ENCODE measurements at places on chromosomes 6 and 20.

DNA sequence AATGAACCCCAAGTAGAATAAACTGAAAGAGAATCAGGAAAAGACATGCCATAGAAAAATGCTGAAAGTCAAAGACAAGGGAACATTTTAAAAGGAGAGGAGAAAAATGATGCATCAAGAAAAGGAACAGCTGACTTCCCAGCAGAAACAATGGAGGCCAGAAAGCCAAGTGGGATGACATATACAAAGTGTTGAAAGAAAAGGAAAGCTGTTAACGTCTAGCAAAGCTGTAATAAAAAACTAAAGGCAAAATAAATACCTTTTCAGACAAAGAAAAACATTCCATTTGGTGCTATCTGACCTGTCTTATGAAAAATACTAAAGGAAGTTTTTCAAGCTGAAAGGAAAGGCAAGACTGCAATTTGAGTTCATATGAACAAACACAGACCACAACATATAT is 34.1 kb upstream of the PDE10A start:
- DNase-seq, result no peak

DNA sequence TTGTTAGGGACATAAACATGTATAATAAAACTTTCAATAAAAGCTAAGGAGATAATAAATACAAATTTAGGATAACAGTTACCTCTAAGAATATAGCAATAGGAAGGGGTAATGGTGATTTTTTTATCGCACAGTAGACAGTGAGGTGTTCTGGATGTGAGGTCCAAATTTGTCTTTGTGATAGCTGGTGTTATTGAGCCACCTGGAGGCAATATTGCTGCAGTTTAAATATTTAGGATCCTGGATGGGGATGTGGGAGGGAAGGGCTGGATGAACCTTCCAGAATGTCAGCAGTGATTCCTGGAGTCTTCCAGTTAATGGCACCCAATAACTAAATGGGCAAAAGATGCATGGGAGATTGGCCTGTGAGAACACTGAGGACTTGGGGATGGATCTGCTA is 13.9 kb downstream of the DEFB123 start:
- DNase-seq, result no peak

DNA sequence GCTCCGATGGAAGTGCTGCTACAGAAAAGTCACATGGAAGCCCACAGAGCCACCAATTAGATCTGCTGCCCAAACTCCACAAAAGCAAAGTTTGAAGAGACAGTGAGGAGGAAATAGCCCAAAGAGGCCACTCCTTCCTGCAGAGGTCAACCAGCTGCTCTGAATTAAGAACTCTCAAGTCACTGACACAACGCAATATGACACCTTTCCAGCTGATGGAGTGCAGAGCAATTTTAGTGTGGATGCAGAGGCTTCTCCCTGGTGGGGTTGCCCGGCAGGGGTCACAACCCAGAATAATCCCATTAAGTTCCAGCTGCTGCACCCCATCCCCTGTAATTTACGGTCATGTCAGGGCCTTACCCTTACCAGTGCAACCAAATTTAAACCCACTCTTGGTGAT is 361.9 kb upstream of the JARID2 start:
- no peak for DNase-seq

DNA sequence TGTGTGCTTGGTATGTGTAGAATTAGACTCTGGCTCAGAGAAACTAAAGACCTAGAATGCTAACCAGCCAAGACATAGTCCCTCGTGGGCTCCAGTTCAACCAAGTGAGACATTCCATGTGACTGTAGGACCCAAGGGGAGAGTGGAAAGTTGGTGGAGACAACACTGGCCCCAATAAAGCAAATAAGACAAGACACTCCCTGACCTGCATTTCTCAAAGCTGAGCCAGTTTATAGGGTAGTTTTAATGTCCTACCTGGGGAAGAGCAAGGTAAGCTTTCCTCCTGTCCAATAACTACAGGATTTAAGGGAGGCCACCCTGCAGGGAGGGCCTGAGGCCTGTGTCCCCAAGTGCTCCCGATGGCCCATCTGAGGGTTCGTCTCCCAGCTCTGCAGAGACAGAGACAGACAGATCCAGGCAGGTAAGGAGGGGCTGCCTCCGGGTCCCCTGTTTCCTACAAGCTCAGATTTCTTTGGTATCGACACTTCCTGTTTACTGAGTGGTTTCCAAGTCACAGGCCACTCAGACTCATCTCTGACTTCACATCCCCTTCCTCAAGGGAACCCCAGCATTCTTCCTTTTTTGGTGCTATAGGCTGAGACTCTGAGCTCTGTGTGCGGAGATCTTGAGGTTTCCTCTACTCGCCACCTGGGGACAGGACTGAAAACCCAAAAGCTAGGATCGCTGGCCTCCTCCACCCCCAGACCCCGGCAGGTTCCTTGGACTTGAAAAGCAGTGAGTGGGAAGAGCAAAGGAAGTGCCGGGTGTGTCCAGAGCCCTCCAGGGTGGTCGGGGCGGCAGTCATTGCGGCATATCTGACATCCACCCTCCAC is 92.4 kb downstream of the PRND start:
- no peak for DNase-seq

DNA sequence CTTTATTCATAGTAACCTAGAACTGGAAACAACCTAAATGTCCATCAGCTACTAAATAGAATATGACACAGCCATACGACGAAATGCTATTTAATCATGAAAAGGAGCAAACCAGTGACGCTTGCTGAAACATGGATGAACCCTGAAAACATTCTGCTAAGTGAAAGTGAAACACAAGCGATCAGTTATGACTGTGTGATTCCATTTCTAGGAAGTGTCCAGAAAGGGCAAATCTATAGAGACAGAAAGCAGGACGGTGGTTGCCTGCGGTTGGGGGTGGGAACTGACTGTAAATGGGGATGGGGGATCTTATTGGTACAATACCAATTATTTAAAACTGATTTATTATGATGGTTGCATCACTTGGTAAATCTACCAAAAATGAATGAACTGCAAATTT is 126.8 kb downstream of the IPCEF1 start:
- no peak for DNase-seq

DNA sequence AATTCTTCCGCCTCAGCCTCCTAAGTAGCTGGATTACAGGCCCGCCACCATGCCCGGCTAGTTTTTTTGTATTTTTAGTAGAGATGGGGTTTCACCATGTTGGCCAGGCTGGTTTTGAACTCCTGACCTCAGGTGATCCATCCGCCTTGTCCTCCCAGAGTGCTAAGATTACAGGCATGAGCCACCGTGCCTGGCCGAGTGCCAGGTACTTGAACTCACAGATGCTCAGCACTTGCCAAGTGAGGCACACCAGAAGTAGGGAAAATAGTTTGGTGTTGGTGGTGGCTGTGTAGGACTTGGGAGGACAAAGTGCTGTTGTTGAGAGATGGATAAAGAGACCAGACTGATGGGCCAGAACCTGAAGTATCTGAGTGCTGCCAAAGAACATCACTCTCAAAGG is 40.0 kb upstream of the MBOAT1 start:
- no peak for DNase-seq

DNA sequence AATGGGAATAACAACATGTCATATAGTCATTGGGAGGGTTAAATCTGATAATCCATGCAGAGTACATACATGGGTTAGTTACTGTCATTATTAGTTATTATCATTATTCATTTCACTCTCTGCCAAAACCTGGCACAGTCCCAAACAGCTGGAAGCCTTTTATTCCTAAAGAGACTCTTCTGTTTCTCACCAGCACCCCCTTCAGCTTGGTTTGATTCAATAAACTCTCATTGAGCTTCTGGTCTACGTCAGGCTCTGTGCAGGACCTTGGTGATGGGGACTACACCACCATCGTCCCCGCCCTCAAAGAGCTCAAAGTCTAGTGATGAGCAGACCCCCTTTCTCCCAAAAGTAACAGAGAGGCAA is 2.3 kb downstream of the KCNK15 start:
- peak; percentile 19 for DNase-seq

DNA sequence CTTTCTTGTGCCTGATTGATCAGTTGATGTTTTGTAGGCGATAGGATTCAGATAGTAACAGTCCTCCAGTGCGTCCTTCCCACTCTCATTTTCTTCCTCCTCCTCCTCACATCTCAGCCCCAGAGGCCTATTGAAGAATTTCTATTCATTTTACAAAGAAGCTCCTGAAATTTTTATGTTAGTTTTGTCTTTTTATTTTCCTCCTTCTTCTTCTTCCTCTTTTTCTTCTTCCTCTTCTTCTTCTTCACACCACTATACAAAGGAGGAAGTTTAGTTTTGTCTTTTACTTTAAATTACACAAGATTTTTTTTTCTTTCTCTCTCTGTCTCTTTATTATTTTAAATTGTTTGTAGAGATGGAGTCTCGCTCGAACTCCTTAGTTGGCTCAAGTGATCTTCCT is 19.1 kb downstream of the BTN2A1 start:
- no peak for DNase-seq

All from left kidney (tissue), 8 donors.